A549 treated with CORT108297 at 1 μM for 4 hours (cell line): ENCODE measurements at places on chromosomes 5 and 9. TPM values are rescaled to one million over a fixed set of nuclear protein-coding genes. Genes with fewer than 3 reads are reported as not detected.

The COL23A1 gene
- total RNA-seq = not detected in 5 replicates

The MVB12B gene
- total RNA-seq = 5.8 to 8.1 TPM (median 7.4 TPM) in 5 replicates

The TRIM7 gene
- 30.9 to 45.8 TPM (median 43.5 TPM) in 5 replicates for total RNA-seq

The TAF11L2 gene
- total RNA-seq = not detected in 5 replicates

The CTXN3 gene
- total RNA-seq = not detected in 5 replicates
